ENCODE measurements at places on chromosomes 1 and 21. TPM values are rescaled to one million over a fixed set of nuclear protein-coding genes. Genes with fewer than 3 reads are reported as not detected.

CACYBP gene
- 87.8 TPM for total RNA-seq

CELA3B gene
- total RNA-seq = not detected

UQCRHL gene
- total RNA-seq = 1.7 TPM

CRABP2 gene
- 278 TPM for total RNA-seq

DYNLT5 gene
- not detected for total RNA-seq

MPZ gene
- total RNA-seq = 2.3 TPM

AMPD1 gene
- total RNA-seq = not detected

F3 gene
- total RNA-seq = 55.7 TPM
